ENCODE measurements at places on chromosomes 1 and 21. TPM values are rescaled to one million over a fixed set of nuclear protein-coding genes. Genes with fewer than 3 reads are reported as not detected.

Gene TBX19
- 1.0 TPM for polyA plus RNA-seq

Gene DHX9
- polyA plus RNA-seq: 191 TPM

Gene OR14A2
- polyA plus RNA-seq: not detected

GRCh38 chr1:2314273-2314802 lies 77.0 kb downstream of the MORN1 start:
- DNase-seq: no peak

DNA sequence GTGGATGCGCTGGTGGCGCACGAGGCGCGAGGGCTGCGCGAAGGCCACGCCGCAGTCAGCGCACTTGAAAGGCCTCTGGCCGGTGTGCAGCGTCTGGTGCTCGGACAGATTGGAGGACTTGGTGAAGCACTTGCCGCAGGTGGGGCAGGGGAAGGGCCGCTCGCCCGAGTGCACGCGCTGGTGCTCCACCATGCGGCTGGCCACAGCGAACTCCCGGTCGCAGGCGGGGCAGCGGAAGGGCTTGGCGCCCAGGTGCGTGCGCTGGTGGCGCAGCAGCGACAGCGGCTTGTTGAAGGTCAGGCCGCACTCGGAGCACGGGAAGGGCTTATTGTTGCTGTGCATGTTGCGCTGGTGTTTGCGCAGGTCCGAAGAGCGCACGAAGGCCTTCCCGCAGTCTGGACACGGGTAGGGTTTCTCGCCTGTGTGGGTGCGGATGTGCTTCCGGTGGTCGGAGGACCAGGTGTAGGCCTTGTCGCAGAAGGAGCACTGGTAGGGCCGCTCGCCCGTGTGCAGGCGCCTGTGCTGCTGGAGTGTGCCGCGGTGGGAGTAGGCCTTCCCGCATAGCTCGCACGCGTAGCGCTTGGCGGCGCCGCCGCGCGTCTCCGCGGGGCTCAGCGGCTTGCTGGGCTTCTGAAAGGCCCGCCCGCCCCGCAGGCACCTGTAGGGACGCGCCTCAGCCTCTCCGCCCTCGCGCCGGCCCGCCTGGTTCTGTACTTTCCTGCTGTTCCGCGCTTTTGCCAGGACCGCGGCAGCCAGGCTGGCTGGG lies 4.7 kb downstream of the ZNF648 start:
- no peak for DNase-seq

- no peak for DNase-seq
These were observed 20.5 kb upstream of the XPR1 start for GRCh38 chr1:180611016-180611930.

GRCh38 chr21:43801006-43801783 lies 11.8 kb downstream of the RRP1 start:
- DNase-seq: no peak
